ENCODE measurements at places on chromosomes 11 and 22.

GRCh38 chr11:65898656-65899355 is 1.4 kb downstream of the FOSL1 start:
- no peak for DNase-seq

- no peak for DNase-seq
Measured at GRCh38 chr11:90639461-90639993, 416.7 kb upstream of the CHORDC1 start.

DNA sequence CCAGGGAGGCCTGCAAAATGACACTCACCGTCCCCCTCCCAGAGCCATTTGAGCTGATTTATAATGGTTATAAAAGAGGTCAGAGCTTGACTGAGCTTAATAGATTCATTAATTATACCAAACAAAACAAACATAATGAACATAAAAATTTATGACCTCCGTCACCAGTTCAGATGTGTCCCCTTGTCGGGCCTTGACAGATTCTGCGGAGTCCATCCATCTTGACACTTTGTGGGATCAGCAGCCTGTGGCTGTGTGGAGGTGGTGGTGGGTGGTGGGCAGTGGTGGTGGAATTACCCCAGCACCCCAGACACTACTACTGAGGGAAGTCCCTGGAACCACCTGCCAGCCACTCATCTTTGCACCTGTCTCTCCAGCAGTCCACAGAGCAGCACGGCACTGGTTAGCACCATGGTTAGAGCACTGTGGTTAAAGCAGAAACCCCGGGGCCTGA is 83.5 kb downstream of the DSCAML1 start:
- no peak for DNase-seq

DNA sequence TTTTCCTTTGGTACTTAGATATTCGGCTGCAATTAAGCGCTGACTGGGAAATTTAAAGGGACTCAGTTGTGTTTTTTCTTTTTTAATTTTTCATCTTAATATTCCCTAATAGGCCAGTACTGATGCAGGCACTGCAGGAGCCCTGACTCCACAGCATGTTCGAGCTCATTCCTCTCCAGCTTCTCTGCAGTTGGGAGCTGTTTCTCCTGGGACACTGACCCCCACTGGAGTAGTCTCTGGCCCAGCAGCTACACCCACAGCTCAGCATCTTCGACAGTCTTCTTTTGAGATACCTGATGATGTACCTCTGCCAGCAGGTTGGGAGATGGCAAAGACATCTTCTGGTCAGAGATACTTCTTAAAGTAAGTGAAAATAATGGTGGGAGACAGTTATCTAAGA is 3.8 kb downstream of the YAP1 start:
- DNase-seq = no peak

DNA sequence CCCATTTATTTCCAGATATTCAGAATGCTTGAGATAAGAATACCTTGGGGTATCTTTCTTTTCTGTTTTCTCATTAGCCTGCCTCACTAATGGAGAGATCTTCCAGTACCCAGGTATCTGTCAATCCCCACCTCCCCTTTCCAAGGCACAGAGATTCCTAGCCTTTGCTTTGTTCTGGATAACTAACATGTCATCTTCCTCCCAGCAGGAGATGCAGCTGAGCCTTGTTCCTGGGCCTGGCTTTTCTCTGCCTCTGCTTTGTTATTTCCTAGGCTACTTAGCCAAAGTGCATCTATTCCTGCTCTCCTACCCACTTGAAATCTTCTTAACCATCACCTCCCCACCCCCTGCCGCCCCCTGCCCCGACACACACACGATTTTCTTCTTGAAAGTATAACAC is 297.1 kb downstream of the NELL1 start:
- DNase-seq = no peak

- DNase-seq = no peak
Measured at GRCh38 chr11:86034710-86035109, 34.2 kb downstream of the PICALM start.

DNA sequence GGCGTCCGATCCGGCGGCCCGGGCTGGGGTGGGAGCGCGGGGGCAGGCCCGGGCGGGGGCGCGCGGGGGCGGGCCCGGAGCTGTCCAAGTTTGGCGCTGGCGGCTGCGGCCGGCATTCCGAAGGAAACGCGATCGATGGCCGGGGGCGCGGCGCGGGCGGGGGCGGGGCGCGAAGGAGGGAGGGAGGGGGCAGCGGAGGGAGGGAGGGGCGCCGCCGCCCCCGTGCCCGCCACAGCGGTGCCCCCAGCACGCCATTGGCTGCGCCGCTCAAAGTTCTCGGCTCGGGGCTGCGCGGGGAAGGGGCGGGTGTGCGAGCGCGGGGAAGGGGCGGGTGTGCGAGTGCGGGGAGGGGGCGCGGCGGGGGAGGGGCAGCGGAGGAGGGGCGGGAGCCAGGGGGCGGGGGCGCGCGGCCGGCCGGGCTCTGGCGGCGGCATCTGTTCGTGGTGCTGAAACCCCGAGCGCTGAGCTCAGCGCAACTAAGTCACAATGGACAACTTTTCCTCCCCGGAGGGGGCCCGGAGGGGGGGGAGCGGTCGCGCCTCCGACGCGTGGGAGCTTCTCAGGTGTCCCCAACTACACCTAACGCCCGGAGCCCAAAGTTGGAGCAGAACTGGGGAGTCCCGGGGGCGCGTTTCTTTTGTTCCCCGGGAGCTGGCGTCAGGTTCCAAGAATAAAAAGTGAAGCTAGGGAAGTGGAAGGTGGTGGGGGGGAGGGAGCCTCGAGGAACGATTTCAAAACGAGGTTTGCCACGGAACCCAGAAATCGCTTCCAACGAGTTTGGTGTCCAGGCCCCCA is 2.2 kb downstream of the PHF21B start:
- no peak for DNase-seq

DNA sequence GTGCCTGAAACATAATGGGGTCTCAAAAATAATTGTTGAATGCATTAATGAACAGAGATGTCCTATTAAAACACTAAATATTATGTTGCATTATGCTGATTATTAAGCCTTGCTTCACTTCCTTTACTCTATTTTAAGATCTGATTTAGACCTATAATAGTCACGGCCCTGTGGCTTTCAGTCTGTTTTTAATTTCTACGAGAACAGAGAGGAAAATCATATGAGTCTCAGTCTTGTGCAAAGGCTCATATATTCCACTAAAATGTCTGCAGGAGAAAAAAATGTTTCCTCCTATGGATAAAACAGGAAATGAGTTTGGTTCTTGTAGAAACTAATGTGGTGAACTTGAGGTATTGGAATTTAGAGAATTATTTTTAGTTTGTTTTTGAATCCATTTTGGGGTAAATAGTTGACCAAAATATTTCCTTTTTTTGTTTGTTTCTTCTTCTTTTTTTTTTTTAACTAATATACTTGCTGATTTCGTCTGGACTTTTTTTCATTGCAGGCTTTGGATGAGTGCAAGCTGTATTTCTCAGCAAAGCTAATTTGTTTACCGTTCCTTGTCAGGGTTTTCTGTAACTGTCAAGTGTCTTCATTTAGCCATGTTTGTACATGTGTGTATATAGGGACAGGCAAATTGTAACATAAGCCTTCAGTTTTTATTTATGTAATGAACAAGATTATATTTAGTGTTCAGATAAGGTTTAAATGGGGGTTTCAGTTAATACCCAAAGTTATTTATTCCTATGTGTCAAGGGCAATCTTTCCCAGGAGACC is 139.1 kb upstream of the DDI1 start:
- no peak for DNase-seq

- DNase-seq = no peak
Measured at GRCh38 chr11:126874831-126875230, 125.7 kb downstream of the KIRREL3 start.

DNA sequence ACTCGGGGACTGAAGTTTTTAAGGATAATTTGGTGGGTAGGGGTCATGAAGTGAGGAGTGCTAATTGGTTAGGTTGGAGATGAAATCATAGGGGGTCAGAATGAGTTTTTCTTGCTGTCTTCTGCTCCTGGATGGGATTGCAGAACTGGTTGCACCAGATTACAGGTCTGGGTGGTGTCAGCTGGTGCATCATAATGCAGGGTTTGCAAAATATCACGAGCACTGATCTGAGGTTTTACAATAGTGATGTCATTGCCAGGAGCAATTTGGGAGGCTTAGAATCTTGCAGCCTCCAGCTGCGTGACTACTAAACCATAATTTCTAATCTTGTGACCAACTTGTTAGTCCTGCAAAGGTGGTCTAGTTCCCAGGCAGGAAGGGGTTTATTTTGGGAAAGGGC is 46.4 kb upstream of the CALCB start:
- no peak for DNase-seq

GRCh38 chr11:119785131-119785530 is 56.1 kb upstream of the NECTIN1 start:
- no peak for DNase-seq

DNA sequence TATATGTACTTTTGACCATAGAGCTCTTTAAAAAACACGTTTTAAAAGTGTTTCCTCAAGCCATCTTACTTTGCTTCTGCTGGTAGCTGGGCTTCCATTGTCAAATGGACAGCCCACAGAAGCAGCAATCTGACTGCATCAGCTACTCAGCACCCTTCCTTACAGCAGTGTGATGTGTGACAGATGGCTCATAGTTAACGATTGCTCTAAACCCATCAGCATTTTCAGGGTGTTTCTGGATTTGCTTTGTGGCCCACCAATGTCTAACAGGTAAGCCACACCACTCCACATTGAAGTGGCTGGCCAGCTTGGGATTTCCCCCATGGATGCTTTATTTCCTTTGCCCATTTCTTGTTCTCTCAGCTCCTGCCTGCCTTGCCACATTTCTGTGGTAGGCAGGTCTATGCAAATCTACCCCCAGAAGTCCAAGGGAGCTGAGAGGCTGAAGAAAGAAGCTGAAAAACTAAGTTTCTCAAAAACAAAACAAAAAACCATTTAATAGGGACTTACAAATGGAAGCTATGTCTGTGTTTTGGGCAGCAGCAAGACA is 7.3 kb upstream of the FAR1 start:
- no peak for DNase-seq

DNA sequence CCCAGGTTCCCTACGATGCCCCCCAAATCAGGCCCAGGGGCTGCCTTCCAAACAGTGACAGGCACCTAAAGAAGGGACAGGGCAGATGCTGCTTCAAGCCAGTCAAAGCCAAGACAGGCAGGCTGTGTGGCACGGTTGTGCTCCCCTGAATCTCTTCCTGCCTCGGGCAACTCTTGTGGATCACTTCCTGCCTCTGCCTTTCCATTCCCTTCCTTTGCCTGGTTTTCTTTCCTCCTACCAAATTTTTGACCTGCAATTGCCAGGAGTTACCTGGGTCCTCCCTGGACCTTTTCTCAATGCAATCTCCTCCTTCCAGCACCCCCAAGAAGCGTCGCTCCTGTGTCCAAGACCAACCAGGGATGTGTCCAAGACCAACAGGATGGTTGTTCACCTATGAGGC is 5.5 kb downstream of the C11orf16 start:
- DNase-seq = no peak

DNA sequence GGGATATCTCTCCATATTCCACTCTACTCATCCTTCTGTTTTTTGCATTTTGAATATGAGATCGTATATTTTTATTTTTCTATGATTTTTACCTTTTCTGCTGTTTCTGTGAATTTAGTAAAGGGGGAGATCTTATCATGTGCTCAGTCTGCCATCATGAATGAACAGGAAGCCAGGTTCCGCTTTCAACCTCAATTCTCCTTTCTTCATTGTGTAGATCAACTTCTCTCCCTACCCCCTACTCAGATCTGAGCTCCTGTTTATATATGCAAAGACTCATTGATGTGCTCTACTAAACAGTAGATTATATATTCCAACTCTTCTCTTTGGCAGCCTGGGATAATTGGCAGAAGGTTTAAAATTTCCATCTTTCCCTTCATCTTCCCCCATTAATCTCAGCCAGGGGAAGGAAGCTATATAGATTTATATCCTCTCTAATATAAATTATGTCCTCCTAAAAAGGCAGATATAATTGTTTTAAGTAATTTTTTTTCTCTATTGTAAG is 336.7 kb upstream of the PLET1 start:
- no peak for DNase-seq

DNA sequence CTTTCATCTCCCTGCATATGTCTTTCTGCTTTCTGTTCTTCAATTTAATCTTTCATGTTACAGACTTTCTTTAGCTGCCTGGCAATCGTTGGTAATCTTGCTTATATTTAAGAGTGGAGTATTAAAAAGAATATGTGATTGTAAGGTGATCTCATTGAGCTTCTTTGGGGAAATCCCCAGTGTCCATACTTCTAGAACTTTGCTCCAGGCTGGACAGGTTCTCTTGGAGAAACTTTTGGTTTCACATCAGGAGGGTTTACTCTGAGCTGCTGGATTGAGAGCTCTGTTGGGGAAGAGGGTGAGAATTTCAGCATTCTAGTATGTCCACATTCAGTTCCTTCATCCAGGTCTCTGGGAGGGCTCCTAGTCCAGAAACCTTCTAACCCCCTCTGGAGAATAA is 16.1 kb downstream of the LRRC75B start:
- DNase-seq = no peak

GRCh38 chr11:61922539-61922938 is 5.2 kb upstream of the RAB3IL1 start:
- no peak for DNase-seq

DNA sequence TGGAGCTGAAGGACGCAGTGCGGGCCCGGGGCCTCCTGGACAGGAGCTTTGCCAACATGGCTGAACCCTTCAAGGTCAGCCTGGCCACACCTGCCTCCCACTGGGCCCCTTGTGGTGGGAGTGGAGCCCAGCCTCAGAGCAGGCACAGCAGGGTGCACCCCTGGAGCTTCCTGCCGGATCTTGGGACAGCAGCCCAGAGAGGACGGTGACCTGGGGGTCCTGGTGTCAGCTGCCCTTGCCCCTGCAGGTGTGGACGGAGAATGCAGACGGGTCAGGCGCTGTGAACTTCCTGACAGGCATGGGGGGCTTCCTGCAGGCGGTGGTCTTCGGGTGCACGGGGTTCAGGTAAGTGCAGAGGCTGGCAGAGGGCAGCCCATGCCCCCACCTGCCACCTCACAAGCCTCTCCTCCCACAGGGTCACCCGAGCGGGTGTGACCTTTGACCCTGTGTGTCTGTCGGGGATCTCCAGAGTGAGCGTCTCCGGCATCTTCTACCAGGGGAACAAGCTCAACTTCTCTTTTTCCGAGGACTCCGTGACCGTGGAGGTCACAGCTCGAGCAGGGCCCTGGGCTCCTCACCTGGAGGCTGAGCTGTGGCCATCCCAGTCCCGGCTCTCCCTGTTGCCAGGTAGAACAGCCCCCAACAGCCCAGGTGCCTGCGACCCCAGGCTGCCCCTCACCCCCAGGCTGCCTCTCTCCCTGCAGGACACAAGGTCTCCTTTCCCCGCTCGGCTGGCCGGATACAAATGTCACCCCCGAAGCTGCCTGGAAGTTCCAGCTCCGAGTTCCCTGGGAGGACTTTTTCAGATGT is 5.1 kb downstream of the PGGHG start:
- no peak for DNase-seq

GRCh38 chr11:71300187-71300586 is 47.8 kb upstream of the SHANK2 start:
- DNase-seq = no peak
